ENCODE measurements at places on chromosomes 5 and 9. TPM values are rescaled to one million over a fixed set of nuclear protein-coding genes. Genes with fewer than 3 reads are reported as not detected.

The RGS7BP gene
- total RNA-seq: 6.4 TPM

The QRFP gene
- total RNA-seq: not detected

- DNase-seq: no peak
Observed at GRCh38 chr5:153340139-153340538, 150.3 kb upstream of the GRIA1 start.

DNA sequence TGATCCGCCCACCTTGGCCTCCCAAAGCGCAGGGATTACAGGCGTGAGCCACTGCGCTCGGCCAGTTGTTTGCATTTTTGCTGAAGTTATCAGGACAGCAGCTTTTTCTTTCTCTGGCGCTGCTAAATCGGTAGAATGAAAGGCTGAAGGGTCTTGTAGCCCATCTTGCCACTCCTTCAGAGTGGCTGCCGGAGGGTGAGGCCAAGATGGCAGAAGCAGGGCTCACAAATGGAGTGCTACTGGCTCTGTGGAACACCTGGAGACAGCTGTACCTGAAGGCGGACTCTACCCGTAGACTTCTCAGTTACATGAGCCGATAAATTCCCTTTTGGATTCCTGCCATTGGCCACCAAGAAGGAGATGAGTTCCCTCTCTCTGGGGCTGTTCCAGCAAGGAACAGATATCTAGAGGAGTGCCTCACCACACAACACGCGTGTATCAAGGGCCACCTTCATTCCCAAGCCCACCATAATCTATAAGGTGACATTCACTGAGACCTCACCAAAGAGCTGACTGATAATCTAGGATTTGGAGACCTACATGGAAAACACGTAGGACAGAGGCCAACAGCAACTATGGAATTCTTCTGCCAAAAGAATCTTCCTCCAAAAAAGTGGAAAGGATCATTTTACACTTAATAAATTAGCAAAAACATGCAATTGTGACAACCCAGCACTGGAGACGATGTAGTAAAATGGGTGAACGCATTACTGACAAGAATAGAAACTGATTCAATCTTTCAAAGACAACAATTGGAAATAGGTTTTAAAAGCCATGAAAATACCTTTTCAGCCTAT is 21.8 kb downstream of the STK10 start:
- no peak for DNase-seq

The COL5A1 gene
- 14.8 TPM for total RNA-seq

GRCh38 chr5:107894361-107894760 is 223.6 kb upstream of the EFNA5 start:
- DNase-seq: no peak

The ZNF366 gene
- total RNA-seq: 8.9 TPM

The TEX48 gene
- total RNA-seq: not detected

- DNase-seq: no peak
Observed at GRCh38 chr5:15791274-15791673, 291.3 kb downstream of the FBXL7 start.

DNA sequence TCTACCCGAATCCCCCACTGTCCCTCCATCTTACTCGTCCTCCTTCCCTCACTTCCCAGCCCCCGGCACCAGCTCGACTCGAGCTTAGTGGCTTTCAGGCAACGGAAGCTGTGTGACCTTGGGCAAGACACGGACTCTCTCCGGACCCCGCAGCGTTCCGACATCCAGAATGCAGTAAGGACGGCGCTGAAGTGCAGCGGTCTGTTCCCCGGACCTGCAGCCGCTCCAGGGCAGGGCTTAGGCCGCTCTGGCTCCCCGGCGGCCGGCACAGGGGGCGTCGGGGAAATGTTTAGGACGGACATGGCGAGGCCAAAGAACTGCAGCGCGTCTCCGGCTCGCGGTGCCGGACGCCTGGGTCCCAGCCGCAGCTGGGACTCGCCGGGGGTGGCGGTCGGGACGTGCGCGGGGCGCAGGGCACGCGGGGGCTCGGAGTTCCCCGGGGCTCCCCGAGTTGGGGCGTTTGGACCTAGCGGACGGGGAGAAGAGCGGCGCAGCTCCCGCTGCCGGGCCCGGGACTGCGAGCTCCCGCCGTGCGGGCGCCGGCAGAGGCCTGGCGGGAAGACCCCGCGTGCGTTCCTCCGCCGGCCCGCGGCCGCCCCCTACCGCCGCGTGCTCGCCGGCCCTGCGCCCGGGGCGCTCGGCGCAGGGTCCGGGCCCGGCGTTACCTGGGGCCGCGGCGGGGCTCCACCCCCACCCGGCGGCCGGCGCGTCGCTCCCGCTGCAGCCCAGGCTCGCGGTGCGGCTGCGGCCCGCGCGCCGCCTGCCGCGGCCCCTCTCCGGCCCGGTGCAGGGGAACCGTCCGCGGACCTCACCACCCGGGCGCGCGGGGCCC is 5.6 kb upstream of the RNF44 start:
- DNase-seq: peak; percentile 55

- DNase-seq: no peak
Observed at GRCh38 chr5:14449052-14449661, 132.4 kb upstream of the OTULINL start.

DNA sequence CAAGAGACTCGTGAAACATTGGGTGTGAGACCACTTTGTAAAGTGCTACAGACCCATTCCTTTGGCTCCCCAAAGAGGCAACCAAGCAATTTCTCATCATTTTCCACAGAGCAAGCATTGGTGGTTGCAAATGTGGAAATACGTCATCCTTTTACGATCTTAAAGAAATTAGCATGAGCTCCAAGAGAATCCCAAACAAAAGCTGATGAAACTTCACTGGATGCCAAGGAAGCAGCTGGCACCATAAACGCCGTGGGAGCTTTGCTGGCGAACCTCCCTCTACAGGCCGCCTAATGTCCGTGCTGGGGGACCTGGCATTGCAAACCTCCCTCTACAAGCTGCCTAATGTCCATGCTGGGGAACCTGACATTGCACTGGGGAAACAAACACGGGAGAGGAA is 432.4 kb downstream of the ACTL7B start:
- no peak for DNase-seq

DNA sequence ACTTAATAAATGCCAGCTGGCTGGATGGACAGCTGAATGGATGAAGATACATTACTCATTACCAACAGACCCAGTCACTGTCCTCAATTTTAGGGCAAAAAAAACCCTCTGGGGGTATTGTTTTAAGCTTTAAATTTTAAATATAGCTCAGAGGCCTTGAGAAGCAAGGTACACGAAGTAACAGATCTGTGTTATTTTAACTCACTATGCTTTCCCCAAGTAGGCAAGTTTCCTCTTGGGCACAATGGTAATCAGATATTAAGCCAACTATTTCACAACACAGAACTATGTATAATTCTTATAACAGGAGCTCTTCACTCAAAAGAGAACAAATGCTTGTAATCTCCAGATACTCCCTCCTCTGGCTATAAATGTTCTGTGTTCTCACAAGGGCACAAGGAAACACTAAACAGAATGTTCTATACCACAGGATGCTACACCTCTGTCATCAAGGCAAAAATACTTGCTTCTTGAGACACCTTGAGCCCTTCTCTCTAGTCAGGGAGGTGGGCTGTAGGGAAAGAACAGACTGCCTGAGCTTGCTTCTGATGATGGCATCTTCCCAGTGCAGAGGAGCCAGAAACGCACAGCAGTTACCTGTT is 443.8 kb downstream of the SPOCK1 start:
- DNase-seq: no peak

GRCh38 chr9:81591791-81592190 is 97.6 kb downstream of the TLE1 start:
- no peak for DNase-seq

GRCh38 chr5:172644266-172644665 is 3.2 kb downstream of the NEURL1B start:
- no peak for DNase-seq

The SPINK7 gene
- not detected for total RNA-seq

DNA sequence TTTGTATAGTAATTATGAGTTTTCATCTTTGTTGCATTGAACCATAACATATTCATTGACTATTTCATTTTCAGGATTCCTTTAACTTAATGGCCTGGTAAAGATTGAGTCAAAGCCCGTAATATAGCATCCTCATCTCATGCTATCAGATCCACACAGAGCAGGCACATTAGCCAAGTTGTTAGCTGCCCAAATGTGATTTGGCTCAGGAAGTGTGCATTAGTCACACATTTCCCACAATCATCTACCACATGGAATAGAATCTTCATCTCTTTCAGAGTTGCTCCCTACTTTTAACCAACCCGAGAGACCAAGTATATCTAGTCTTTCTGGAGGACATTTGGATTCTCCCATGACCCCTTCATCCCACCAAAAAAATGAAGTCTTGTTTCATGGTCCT is 481.0 kb upstream of the PTGER4 start:
- no peak for DNase-seq

DNA sequence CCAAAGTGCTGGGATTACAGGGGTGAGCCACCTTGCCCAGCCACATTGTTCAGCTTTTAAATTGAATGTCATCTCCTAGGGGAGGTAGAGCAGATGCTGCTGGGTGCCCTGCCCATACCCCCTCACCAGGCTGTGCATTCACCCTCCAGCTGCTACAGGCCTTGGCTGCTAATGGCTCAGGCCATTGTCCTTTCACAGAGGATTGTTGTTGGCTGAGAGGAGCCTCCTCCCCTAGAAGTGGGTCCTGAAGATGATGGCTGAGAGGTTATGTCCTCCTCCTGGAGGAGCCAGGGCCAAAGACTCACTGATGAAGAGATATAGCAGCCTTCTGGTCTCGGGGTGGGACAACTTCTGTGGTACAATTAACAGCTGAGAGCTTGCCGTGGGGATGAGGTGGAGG is 74.6 kb downstream of the PHAX start:
- no peak for DNase-seq

- DNase-seq: no peak
Observed at GRCh38 chr9:117677572-117677971, 26.6 kb upstream of the TLR4 start.

All from left ventricle myocardium superior (tissue), 1 donor.